T-helper 2 cell (primary cell): ENCODE measurements at places on chromosomes 4 and X.

- DNase-seq: no peak
Measured at GRCh38 chr4:169040559-169041261, 30.7 kb upstream of the CBR4 start.

DNA sequence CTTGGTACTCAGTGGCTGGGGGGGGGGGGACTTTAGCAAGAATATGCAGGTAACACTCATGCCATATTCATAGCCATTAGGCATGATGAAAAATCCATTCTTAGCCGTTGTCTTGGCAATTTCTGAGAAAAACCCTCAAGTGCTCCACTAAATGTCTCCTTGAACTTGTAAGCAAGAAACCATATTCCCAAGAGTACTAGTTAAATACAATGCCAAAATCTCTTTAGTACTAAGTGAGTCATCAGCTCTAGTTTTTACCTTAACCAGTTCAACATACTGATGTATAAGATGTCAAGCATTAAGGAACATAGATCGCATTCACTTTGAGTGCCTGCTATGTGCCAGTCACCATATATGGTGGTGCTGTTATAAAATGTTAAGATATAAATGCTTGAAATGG lies 27.5 kb downstream of the UBE2D3 start:
- DNase-seq: no peak

DNA sequence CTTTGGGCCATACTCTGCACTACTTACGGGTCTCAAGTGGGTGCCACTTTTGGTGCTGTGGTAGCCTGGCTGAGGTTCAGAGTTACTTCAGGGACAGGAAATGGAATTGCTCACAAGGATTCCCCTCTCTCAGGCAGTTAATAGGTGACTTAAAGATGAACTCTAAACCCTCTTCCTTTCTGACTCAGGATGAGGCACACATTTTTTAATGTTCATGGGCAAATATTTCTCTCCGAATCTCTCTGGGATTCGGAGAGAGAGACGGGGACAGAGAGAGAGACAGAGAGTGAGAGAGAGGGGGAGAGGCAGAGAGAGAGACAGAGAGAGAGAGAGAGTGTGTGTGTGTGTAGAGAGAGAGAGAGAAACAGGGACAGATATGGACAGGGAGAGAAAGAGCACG lies 79.8 kb downstream of the NYX start:
- no peak for DNase-seq

- DNase-seq: no peak
Measured at GRCh38 chr4:57318703-57319102, 208.5 kb upstream of the IGFBP7 start.

DNA sequence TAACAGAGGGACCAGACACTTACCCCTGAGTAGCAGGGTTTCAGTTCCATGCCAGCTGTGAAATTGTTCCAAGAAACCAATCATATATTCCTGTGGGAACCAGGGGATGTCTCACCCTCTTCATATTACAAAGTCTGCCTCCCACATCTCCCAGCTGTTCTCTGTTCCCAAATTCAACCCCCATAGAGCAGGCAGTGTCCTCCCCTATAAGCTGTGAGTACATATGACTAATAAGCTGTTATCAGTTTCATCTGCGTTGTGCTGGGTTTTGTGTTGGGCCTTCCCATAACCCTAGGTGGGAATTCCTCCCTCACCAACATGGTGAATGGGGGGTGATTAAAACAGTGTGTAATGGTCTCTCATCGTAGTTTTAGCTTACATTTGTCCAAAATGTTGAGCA lies 41.0 kb downstream of the CEP44 start:
- DNase-seq: no peak

DNA sequence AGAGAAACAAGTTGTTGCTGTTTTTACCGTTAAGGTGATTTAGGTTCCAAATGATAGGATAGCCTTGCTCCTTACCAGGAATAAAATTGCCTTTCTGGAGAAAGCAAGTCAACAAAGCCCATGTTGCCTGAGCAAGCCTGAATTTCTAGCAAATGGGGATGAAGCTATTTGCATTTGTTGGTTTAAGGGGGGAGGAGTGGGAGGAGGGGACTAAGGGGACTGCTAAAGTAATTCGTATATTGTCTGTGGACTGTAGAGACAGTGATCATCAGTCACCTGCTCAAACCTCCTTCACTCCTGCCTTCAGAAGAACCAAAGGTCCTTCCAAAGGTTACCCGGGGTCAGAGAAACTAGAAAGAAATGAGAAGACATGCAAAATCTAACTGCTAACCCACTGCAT lies 65.8 kb downstream of the SCML2 start:
- DNase-seq: no peak
